ENCODE measurements at places on chromosomes 7 and 10.

- no peak for DNase-seq
Measured at GRCh38 chr10:12825260-12825849, 176.2 kb downstream of the CCDC3 start.

DNA sequence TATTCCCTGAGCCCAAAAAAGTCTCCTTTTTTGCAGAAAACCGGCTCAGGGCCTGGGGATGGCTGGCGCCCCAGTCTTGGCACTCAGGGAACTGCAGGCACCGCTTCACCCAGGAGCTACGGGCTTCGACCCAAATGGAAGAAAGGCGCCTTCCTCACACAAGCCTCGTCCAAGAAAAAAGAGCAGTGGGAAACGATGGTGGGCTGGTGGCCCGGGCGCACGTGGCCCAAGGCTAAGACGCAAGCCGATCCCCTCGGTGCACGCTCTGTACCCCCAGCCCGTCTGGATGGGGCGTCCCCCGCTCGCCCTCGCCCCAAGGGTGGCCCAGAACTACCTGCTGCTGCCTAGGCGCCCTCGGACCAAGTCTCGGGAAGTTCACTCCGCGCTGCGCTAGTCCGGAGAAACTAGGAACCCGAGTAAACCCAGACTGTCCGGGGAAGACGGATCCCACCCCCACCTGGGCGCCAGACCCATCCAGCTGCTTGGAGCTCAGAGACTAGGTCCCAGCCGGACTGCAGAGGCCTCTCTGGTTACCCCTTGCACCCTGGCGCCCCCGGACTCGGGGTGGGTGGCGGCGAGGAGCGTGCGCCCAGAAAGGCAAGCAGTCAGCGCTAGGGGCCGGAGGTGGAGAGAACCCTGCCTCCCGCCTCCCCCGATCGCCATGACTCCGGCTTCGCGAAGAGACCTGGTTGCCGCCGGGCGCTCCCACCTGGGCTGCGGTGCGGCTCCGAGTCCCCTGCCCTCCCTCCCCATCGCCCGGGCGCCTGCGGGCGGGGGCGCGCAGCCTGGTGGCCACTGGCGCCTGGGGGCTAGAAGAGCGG lies 76.4 kb downstream of the CALN1 start:
- DNase-seq: no peak

DNA sequence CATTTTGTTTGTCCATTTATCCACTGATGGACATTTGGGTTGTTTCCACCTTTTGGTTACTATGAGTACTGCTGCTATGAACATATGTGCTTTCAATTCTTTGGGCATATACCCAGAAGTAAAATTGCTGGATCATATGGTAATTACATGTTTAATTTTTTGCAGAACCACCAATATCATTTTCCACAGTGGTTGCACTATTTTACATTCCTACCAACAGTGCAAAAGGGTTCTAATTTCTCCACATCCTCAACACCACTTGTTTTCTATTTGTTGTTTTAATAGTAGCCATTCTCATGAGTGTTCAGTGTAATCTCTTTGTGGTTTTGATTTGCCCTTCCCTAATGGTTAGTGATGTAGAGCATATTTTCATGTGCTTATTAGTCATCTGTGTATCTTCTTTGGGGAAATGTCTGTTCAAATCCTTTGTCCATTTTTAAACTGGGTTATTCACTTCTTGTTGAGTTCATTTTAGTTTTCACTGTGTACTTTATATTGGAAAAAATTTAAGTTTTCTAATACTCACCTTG lies 101.9 kb downstream of the HIBADH start:
- no peak for DNase-seq

GRCh38 chr10:3741688-3742461 lies 43.1 kb downstream of the KLF6 start:
- no peak for DNase-seq

GRCh38 chr7:99142727-99143520 lies 984 bp downstream of the SMURF1 start:
- DNase-seq: peak; percentile 87

GRCh38 chr10:78648256-78648860 lies 420.4 kb upstream of the ZMIZ1 start:
- DNase-seq: no peak

- DNase-seq: no peak
Measured at GRCh38 chr10:62972103-62972502, 155.9 kb upstream of the EGR2 start.

GRCh38 chr7:129853661-129854268 lies 99.0 kb downstream of the UBE2H start:
- no peak for DNase-seq

DNA sequence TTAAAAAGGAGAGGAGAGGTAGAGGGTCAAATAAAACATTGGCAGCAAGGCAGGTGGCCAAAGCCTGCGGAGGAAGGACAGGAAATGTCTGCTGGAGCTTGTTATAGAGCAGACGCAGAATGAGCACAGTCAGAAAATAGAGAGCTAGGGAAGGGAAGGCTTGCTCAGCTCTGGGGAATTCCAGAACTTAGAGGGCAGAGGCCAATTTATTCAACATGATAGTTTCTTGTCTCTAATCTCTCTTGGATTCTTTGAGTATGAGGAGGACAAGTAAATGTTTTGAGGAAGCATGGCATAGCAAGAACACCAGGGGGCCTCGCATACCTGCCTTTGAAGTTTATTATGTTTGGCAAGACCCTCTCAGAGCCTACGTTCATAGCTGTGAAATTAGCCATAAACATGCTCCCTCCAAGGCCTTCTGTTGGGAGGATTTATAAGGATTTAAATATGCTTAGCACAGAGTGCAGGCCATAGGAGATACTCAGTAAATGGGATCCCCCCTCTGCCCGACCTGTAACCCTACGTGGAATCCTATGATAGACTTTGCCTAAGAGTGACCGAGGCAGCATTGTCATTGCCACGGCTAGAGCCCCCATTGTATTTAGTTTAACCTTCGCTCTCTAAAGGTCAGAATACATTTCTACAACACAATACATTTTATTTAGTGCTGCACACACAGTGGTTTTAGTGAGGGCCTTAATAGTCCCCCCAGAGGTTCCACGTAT lies 293.9 kb downstream of the CCDC3 start:
- DNase-seq: peak; percentile 54

GRCh38 chr10:116710076-116710475 lies 32.3 kb downstream of the HSPA12A start:
- no peak for DNase-seq

DNA sequence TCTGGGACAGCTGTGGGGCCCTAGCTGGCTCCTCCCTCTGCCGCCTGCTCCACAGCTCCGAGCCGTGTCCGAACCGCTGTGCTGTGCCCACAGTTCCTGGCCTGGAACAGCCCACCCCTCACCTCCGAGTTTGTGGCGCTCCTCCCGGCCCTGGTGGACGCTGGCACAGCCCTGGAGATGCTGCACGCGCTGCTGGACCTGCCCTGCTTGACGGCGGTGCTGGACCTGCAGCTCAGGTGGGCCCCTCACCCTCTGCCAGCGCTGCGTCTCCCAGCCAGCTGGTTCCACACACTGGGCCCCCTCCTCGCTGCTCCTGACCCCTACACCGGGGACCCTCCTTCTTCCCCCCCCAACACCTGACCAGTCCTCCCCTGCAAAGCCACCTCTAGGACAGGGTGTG lies 12.1 kb downstream of the AP5Z1 start:
- DNase-seq: no peak

GRCh38 chr10:20089879-20090278 lies 273.6 kb downstream of the PLXDC2 start:
- DNase-seq: no peak

DNA sequence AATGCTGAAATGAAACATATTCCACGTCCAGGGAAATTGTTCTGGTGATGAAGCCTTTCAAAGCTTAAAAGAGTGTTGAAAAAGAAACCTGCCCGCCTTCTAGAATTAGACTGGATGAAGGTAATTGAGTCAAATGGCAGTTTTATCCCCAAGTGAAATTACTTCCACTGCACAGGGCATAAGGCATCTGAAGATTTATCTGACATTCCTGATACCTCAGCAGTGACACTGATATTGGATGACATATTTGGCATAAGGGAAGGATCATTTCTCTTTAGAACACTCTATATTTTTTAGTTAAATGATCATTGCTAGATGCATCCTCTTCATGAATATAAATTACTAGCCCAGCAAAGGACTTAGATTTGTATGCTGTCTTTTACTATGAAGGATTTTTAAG lies 229.6 kb upstream of the TPK1 start:
- DNase-seq: no peak

DNA sequence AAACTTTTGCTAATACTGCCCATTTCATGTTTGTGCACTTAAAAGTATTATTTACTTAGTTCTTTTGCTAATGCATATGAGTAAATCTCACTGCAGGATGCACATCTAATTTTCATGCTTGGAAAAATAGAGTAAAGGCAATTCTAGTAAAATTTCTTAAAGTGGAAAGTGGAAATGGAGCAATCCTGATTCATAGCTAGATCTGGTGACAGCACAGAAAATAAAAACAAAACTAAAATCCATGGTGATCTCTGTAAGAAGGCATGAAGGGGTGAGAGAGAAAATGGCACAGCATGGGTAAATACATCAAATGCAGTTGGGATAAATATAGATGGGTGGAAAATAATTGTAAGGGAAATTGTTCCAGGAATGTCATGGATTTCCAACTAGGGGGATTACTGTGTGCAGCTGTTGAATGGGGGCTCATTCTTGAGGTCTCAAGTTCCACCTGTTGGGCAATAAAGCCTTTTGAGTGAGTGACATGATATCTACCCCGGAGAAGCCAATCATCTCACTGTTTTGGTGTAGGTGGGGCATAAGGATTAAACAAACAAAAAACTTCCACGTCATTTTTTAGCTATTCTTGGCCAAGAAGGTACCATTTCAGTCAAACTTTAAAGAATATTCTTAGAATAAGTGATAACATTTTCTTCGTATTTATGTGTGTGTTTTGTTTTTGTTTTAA lies 1.7 kb upstream of the MCU start:
- no peak for DNase-seq

GRCh38 chr7:131357282-131357880 lies 29.7 kb downstream of the MKLN1 start:
- no peak for DNase-seq

GRCh38 chr7:8217200-8218068 lies 44.5 kb downstream of the ICA1 start:
- peak; percentile 79 for DNase-seq

DNA sequence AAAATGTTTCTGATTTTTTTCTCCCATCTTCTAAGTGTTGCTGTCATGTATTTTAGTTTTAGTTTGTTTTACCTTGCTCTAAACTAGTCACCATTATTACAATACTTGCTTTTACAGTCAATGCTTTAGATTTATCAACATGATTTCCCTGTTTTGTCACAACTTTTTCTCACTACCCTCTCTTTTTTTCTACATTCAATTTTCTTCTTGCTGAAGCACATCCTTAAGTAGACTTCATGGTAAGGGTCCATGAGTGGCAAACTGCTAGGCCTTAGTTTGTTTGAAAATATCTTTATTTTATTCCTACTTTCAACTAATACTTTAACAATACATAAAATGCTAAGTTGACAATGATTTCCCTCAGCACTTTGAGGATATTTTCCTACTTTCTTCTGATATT lies 173.5 kb downstream of the DNAJC1 start:
- DNase-seq: no peak

DNA sequence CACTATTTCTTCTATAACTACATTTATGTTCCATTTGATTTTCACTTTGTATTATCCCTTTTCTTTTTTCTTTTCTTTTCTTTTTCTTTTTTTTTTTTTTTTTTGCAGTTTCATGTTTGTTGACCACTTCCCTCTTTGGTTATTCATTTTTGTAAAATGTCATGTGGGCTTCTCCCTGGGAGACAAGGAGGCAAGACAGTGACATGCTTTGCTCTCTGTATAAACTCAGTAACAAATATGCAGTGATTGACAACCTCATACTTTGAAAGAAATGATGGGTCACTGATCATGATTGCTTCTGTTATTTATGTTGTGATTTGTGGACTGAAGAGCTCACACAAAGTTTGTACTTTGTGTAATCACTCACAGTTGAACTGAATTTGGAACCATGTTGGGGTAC lies 90.2 kb upstream of the ABI1 start:
- DNase-seq: no peak

GRCh38 chr10:125192620-125193019 lies 32.3 kb upstream of the CTBP2 start:
- no peak for DNase-seq

- no peak for DNase-seq
Measured at GRCh38 chr10:76553263-76554032, 1084.2 kb downstream of the KCNMA1 start.

DNA sequence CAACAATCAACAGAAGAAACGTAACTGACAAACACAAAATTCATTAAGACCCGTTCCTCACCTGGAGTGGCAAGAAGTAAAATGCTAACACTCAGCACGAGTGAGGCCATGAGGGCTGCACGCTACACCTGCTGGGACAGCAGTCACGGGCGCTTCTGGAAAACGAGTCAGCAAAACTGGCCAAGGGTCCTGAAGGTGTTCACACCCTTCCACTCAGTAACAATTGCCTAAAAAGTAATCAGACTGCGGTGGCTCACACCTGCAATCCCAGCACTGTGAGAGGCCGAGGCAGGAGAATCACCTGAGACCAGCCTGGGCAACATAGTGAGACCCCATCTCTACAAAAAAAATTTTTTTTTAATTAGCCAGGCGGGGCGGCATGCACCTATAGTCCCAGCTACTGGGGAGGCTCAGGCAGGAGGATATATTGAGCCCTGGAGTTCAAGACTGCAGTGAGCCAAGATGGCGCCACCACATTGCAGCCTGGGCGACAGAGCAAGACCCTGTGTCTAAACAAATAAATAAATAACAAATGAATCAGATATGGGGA lies 199.1 kb downstream of the MAD1L1 start:
- no peak for DNase-seq

DNA sequence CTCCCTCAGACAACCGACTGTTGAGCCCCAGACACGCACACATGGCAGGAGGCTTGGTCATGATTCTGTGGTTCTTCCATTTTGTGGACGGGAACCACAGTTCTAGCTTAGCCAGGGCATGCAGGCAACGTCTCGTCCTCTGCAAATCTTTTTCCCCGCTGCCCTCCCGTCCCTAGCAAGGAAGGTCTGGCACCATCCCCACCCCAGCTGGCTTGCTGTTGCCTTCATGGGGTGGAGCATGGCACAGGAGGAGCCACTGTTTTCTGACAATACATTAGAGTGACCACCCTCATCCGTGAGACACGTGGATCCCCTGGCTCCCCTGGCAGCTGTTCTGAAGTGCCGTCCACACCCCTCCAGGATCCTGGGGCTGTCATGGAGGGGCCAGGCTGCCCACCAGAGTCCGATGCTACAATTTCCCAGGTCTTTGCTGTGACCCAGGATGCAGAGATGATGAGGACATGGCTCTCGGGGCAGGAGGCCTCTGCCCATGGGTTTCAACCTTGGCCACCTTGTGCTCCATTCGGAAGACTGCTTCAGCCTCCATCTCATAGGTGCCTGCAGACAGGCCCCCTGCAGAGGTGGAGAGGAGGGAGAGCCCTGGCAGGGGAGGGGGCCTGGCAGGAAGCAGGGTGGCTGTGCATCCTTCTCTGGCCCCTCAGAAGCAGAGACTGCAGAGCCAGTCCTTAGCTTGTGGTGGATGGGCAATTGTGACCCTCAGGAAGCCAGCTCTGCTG lies 233.6 kb downstream of the GLRX3 start:
- no peak for DNase-seq

DNA sequence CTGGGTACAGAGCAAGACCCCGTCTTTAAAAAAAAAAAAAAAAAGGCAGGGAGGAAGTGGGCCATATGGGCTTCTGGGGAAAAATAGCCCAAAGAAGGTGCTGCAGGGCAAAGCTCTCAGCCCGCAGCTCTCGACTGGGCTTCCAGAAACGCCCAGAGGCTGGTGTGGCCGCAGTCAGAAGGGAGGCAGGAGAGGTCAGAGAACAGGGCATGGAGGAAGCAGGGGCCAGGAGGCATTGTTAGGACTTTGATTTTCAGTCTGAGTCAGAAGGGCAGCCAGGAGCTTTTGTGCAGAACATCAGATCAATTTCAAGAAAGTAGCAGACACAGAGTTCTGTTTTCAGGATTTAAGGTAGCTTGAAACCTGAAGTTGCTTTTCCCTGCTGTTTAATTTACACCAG lies 35.3 kb upstream of the CYTH3 start:
- DNase-seq: no peak

All from muscle of arm (tissue), 14 donors.